ENCODE measurements at places on chromosomes 2 and 18.

DNA sequence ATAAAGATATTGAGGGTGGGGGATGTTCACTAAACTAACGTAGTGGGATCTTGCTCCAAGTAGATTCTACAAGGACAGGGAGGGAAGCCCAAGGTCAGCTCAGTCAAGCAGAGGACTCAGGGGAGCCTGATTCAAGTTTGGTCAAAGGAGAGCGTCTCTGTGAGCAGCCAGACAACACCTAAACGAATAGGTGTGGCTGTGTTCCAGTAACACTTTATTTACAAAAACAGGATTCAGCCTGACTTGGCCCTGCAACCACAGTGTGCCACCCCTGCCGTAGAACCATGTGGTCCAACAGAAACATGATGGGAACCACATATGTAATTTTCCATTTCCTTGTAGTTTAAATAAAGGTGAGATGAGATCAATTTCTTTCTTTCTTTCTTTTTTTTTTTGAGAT is 18.1 kb upstream of the FZD5 start:
- no peak for DNase-seq

- DNase-seq, result no peak
Measured at GRCh38 chr18:13308369-13308768, 89.8 kb downstream of the LDLRAD4 start.

GRCh38 chr2:5264361-5264760 is 427.8 kb upstream of the SOX11 start:
- no peak for DNase-seq

GRCh38 chr18:46702471-46702870 is 45.5 kb upstream of the LOXHD1 start:
- no peak for DNase-seq

GRCh38 chr2:54030806-54031205 is 60.0 kb upstream of the PSME4 start:
- no peak for DNase-seq

- DNase-seq, result no peak
Measured at GRCh38 chr2:113169002-113169530, 4.7 kb upstream of the PSD4 start.

- no peak for DNase-seq
Measured at GRCh38 chr2:211259831-211260476, 703.6 kb downstream of the CPS1 start.

DNA sequence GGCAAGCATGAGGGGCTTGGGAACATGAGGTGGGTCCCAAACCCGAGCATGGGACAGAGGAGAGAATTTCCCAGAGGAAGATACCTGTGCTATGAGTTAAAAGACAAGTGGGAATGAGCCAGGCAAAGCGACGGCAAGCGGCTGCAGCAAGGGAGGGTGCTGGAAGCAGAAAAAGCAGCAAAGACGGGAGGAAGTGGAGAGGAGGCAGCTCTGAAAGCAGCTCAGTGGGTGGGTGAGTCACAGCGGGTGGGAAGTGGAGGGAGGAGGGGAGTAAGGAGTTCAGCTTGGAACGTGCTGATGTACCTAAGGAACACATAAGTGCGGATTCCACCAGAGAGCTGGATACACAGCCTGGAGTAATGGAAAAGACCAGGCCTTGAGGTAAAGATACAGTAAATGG is 41.4 kb downstream of the THUMPD2 start:
- no peak for DNase-seq

- DNase-seq, result no peak
Measured at GRCh38 chr2:186968277-186968676, 119.3 kb upstream of the ZSWIM2 start.

DNA sequence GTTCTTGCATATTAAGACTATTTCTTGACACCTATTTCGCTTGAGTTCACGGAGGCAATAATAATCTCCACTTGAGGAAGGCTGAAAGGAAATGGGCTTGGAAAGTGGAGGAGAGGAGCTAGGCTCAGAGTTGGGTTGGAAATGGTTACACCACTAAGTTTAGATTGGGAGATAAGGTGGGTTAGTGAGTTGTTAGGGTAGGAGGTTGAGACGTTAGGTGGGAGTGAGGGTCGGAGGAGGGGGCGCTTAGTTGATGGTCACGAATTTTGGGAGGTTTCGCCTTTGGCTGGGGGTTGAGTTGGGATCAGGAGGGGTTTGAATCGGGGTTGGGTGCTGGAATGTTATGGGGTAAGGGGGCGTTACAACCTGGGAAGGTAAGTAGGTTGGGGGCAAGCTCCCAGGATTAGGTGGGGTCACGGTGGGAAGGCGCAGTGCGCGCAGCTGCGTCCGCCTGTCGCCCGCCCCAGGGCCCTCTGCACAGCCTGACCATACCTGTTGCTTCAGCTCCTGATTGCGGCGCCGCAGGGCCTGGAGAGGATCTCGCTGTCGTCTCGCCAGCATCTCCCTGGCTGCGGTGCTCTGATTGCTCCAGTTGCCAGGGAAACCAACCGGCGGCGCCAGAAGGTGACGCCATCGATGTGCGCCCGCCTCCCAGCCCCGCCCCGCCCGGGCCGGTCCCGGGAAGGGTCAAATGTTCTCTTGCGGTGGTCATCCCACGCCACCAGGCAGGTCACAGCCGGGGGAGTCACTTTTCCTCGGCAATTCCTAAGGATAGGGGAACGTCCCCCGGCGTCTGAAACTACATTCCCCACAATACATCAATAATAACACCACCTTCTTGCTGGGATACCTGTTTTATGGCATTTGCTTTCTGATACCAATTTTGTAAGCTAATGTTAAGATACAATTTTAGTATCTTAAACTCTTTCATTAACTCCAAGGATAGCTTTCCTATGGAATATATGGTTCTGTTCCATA is at the start of gene NPHP1:
NPHP1 (minus strand) TSS at position 606 of the 978 bp plus-strand sequence; CDS start at position 561, 45 bp downstream.
- DNase-seq, result peak; percentile 51

DNA sequence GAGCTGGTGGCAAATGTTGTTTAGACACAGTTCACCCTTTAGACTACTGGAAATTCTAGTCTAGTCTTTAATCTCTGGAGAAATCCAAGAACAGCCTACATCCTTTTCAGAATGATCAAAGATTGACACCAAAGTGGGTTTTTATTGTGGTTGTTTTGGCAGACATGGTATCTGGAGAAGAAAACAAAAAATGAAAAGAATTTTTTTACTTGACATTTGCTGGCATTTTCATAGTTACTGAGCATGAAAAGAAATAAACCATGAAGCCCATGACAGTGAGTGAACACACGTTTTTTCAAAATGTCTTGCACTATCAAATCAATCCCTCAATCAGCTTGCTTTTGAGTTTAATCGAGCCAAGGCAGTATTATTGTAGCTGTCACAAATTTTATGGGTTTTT is 125.3 kb downstream of the CCBE1 start:
- DNase-seq, result no peak

DNA sequence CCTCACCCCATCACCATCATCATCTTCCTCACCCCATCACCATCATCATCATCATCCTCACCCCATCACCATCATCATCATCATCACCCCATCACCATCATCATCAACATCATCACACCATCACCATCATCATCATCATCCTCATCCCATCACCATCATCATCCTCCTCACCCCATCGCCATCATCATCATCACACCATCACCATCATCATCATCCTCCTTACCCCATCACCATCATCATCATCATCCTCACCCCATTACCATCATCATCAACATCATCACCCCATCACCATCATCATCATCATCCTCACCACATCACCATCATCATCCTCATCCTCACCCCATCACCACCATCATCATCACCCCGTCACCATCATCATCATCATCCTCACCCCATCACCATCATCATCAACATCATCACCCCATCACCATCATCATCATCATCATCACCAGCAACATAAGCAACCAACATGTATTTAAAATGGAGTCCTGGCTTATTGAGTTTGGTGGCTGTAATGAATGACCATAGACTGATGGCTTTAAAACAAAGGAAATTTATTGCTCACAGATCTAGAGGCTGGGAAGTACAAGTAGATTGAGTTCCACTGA is 150.0 kb downstream of the DNER start:
- DNase-seq, result no peak

DNA sequence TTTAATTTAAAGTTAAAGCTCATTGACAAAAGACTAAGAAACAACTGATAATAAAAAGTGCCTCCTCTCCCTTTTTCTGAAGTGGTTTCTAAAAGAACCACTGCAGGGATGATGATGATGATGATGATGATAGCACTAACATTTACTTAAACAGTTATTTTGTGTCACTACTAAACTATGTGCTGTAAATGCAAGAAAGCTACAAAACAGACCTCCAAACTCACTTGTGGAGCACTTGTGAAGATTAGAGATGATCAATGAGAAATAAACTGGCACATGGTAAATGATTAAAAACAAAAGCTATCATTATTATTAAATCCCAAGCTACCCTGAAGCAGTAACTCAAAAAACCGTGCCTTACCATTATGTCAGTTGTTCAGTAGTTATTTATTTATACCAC is 88.7 kb downstream of the SLC8A1 start:
- no peak for DNase-seq

DNA sequence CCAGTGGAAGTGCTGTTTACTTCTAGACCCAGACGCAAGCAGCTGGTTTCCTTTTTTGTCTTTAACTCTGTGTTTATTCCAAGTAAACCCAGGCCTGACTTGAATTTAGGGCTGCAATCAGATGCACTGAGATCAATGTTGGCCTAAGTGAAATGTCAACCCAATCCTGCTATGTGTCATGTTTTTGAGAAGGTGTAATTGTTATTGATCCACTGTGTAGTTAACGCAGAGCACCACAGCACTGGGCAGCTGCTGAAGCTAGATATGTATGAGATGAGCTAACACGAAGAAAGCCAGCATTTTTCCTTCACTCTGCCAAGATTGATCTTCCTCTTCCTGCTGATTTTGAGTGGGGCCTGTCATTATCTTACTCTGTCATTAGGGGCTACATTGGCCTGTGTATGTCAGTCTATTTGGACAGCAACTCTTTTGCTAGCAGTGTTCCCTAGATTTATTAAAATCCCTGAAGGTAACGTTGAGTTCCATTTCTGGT is 18.9 kb upstream of the DLX1 start:
- DNase-seq, result no peak

- peak; percentile 51 for DNase-seq
Measured at GRCh38 chr2:223560749-223561435, 41.3 kb downstream of the SCG2 start.

DNA sequence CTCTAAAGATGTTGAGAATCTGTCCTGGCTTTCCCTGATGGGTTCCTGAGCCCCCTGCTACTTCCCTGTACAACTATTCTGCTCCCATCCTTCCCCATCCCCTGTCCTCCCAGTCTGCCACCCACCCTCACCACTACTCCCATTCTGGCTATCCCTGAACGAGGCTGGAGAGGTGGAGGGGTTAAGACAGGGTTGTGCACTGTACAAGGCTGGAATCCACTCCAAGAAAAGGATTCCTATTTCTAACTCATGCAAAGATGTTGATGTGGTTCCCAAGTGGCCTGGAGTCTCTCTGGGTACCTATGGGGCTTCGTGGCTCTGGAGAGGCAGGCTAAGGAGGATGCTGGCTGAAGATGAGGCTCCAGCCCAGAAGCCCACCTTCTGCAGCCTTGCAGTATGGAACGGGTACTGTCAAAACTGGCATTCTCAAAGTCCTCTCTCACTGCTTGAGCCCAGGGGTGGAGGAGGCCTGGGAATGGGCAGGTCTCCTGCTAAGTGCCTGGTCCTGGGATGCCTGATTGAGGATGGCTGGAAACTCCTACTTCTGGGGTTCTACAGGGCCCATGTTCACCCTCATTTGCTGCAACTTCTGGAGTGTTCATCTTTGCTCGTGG is 1.3 kb upstream of the FEV start:
- no peak for DNase-seq

- DNase-seq, result no peak
Measured at GRCh38 chr2:10502803-10503107, 54.6 kb upstream of the ODC1 start.

GRCh38 chr18:50117863-50118262 is 77.1 kb downstream of the MYO5B start:
- no peak for DNase-seq

DNA sequence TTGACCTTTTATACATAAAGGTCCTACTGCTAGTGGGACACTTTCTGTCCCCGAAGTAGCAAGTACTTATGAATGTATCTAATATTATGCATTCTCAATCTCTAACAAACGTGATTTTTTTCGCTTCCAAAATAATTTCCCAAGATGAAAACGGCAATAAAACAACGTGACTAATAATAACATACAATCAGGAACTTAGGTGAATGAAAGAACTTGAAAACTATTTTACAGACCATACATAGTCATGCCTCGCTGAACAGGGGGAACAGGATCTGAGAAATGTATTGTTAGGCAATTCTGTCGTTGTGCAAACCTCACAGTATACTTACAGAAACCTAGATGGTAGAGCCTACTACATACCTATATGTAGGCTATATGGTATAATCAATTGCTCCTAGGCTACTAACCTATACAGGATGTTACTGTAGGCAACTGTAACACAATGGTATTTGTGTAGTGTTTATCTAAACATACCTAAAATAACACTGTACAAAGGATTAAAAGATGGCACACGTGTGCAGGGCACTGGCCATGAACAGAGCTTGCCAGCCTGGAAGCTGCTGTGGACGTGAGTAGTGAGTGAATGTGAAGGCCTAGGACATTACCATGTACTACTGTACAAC is 2.5 kb downstream of the RTN4 start:
- DNase-seq, result no peak

GRCh38 chr2:169732075-169732474 is 1.6 kb upstream of the KLHL23 start:
- DNase-seq, result no peak

GRCh38 chr2:149156971-149157740 is 118.7 kb downstream of the LYPD6B start:
- no peak for DNase-seq

DNA sequence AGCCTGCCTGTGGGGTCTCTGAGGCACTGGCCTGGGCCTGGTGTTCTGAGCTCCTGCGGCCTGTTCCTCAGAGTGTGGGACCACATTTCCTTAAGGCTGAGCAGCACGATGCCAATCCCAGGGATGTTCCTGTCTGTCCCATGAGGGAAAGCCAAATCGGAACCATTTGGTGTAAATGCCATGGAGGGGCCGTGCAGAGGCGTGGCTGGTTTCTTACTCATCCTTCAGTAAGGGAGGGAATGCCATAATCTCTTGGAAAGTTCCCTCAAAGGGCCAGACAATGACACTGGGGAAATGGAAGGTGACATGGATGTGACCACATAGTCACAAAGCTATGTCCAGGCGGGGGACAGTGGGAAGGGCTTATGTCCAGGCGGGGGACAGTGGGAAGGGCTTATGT is 14.4 kb upstream of the PTMA start:
- no peak for DNase-seq

GRCh38 chr2:29317801-29318485 is 202.7 kb downstream of the CLIP4 start:
- no peak for DNase-seq
